Mesenteric fat pad (tissue), 1 donor: ENCODE measurements at places on chromosomes 1 and 21. TPM values are rescaled to one million over a fixed set of nuclear protein-coding genes. Genes with fewer than 3 reads are reported as not detected.

DNA sequence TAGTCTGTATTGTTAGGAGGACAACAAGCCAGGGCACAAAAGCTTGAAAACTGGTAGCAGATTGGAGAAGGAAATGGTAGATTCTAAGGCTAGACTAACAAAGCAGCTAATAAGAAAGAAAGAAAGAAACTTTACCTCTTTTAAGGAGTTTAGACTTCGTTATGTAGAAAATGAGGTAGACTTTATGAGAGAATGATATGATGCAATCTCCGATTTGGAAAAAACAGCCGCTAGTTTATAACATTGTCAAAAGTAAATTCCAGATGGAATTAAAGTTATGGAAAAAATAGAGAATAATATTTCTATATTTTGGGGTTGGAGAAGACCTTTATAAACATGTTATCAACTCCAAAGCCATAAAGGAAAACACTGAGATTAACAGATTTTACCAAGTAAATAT, 67.0 kb downstream of the CAMSAP2 start:
- DNase-seq: no peak

DNA sequence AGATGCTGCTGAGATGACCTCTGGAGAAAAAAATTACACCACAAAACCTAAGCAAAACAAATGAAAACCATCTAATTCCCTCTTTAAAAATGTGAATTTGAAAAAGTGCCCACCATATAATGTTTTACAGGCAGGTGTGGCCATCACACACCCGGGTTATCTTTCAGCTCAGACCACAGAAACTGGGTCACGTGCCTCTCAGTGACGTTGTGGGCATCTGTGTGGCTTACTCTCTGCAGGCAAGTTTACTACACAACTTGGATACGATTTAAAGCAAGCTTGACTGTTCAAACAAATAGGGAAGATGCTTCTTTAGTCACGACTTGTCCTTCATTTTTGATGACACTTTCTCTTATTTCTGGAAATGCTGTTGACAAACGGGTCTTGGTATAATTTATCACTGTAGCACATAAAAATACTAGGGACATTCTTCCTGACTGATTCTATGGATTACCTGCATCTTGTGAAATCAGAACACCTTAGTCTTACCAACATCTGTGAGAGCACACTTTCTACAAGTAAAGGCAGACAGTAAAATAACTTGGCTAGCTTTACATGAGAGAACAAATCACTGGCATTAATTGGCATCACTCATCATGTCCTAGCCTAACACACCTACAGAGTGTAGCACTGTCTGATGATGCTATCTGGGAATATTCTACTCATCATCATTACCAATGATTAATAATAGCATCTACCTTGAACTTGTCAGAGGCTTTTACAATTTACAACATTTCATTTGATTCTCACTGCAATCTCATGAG, 89.3 kb upstream of the EDEM3 start:
- no peak for DNase-seq

DNA sequence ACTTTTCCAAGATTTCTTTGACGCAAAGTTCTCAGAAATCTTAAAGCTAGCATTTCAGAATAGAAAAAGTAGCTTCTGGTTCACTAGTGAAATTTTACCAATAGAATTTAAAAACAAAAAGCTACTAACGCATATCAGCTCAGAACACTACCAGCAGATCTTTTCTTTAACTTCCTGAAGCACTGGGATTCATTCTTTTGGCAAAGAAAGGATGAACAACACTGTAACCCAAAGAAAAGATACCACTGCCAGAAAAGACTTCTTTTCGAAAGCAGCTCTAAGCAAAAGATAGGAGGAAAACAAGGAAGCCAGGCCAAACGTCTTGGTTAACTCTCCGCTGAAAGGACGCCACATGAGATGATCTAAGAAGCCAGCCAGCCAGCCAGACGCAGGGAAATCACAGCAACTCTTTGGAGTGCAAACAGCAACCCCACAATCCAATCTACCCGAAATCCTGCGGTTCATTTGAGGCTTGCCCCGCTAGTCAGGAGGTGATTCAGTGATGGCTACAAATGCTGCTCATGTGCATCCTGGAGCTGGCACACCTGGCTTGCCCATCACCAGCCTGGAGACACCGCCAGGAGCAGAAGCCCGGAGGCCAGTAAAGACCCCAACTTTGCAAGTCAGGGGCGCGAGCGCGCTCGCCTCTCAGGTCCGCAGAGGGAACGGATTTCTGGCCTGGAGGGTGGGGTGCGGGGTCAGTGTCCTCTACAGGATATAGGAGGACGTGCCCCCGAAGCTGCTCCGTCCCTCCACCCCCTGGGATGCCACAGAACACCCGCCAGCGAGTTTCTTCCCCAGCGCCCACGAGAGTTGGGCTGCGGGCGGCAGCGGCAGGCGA, 812 bp downstream of the NBPF1 start:
- peak; percentile 94 for DNase-seq

NCDN gene
- total RNA-seq: 16.0 TPM

GRCh38 chr21:42348762-42349161, 2.0 kb downstream of the TFF2 start:
- DNase-seq: no peak

GRCh38 chr1:59631561-59632255, 183.0 kb upstream of the HOOK1 start:
- no peak for DNase-seq

- DNase-seq: peak; percentile 73
Measured at GRCh38 chr21:46212721-46213484, 15.7 kb downstream of the LSS start.

DNA sequence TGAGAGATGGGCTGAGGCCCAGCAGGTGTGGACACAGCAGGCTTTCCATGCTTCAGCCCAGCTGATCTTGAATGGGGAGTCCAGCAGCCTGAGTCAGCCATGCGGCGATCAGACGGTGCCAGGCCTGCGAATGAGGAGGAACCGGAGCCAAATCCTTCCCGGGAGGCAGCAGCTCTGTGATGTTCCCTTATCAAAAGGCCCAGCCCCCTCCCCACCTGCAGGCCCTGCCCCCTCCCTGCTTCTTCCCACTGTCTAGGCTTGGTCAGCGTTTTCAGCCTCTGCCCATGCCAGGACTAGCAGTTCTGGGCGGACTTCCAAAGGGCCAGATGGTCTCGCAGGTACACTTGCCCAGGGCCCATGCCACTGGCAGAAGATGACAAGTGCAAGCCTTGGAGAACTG, 253.8 kb downstream of the KAZN start:
- no peak for DNase-seq

DNA sequence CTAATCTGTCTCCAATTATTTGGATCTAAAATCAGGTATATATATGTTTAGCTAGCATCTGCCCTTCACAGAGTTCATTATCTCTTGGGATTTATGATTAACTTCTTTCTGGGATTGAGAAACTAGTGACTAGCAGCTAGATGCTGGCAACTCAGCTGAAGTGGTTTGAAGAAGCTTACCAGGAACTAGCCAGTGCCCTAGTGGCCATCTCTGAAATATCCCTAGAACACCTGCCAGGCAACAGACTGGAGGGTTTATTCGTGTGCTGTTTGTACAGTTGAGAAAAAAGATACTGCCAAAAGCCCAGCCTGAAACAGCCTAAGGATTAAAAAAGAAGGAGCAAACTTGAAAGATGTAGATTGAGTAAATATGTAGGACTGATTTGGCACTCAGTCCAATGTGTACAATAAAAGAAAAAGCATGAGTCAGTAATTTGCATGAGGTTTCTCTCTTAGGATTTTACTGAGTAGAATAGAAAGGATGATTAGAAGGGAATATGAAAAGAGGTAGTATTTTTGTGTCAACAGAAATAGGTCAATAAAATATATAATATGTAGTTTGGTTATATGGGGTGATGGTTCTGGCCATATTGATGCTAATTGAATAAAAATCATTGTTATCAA, 1144.6 kb upstream of the ADGRL2 start:
- DNase-seq: no peak

NTRK1 gene
- 1.8 TPM for total RNA-seq

ZBTB8A gene
- 6.8 TPM for total RNA-seq

DNA sequence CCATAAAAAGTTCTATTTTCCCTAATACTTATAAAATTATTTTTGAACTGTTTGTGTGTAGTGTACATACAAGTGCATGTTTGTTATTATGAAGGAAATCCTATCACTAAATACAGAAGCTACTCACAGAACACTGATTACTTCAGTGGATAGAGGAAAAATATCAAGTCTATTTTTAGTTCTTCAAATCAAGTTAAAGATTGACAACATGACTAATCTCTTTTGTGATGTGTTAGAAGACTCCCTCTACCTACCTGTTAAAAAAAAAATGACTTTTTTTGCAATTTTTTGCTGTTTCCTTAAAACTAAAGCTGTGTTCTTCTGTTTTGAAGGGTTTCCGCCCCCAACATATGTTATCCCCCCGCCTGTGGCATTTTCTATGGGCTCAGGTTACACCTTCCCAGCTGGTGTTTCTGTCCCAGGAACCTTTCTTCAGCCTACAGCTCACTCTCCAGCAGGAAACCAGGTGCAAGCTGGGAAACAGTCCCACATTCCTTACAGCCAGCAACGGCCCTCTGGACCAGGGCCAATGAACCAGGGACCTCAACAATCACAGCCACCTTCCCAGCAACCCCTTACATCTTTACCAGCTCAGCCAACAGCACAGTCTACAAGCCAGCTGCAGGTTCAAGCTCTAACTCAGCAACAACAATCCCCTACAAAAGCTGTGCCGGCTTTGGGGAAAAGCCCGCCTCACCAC, 45.5 kb downstream of the NCF2 start:
- no peak for DNase-seq

DNA sequence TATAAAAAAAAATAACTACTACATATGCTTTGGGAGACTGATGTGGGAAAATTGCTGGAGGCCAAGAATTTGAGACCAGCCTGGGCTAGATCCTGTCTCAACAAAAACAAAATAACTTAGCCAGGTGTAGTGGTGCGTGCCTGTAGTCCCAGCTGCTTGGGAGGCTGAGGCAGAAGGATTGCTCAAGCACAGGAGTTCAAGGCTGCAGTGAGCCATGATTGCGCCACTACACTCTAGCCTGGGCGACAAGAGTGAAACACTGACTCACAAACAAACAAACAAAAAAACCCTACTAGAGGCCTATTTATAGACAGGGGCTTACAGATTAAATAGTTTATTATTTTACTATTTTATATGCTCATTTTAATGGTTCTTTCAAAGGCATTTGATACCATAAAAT, 80.0 kb downstream of the LHX4 start:
- DNase-seq: no peak

- no peak for DNase-seq
Measured at GRCh38 chr1:59025201-59025600, 241.4 kb upstream of the JUN start.

- no peak for DNase-seq
Measured at GRCh38 chr1:19837866-19838265, 22.8 kb upstream of the RNF186 start.

CCDC24 gene
- 3.9 TPM for total RNA-seq

MR1 gene
- 14.2 TPM for total RNA-seq

LENEP gene
- total RNA-seq: not detected

PPFIA4 gene
- total RNA-seq: 0.55 TPM

RLF gene
- 13.1 TPM for total RNA-seq

DNA sequence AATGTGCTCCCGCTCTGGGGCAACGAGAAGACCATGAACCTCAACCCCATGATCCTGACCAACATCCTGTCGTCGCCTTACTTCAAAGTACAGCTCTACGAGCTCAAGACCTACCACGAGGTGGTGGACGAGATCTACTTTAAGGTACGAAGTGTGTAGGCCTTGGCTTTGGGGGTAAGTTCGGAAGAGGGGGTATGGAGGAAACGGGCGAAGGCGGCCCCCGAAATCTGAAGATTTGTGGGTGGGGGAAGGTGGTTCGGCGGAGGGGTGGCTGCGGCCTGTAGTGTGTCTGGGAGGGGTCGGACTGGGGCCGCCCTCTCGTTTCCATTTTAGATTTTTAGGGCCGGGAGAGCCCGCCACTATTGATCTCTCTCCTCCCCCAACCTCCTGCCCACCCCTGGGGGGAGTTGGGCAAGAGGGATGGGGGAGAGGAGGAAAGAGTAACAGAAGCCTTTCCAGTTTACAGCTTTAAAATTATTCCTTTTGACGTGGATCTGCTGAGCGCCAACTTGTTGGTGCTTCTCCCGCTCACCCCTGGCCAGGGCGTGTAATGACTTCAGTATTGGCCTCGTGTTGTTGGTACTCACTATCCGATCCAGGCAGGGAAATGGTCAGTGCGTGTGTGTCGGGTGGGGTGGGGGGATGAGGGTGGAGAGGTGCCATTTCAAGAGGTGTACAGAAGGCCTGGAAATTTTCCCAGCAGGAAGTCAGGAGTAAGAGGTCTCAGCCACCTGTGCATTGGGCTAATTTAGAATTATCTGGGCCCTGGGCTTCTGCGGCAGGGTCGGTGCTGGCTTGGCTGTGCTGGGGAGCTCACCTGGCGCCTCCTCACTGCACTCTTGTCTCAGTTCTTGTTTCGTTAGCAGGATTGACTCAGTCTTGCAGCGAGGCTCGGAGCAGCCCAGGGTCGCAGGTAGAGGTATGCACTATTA, 880 bp downstream of the PRPF38B start:
- no peak for DNase-seq

DNA sequence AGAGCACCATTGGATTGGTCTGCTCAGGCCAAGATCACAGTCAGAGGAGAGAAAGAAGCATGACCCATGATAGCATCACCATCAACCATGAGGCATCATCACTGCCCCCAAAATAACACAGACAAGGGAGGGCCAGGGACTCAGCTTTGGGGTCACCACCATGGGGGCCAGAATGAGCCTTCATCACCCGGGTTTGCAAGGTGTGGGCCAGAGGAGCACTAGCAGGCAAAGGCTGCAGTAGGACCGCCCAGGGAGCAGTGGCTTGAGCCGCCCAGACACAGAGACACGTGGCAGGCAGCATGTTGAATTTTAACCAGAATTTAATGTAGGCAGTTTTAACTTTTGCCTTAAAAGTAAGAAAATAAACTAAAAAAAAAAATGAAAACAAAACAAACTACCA, 53.7 kb upstream of the TMPRSS2 start:
- no peak for DNase-seq

- DNase-seq: no peak
Measured at GRCh38 chr1:12600335-12600734, 17.7 kb downstream of the DHRS3 start.

GBP6 gene
- not detected for total RNA-seq

SLC25A34 gene
- total RNA-seq: 2.2 TPM

DNA sequence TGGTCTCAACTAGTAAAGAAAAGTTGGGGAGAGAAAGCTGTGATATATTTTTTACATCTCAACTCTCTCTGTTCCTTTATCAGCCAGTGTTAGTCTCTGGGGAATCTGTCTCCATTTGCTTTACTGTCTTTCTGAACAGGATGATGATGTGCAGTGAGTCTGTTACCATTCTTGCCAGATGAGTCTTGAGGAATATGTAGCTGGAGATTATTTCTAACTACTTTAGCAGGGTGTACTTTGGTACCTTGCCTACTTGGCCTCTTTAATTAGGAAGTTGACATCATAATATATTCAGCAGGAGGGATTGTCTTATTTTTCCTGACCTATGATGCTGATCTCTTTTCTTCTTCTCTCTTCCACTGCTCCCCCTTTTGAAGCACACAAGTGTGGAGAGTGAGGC, 15.7 kb upstream of the HAX1 start:
- DNase-seq: no peak

GRCh38 chr1:118186026-118186425, 998 bp upstream of the SPAG17 start:
- DNase-seq: no peak
